GF-D8 (cell line): ENCODE measurements at places on chromosomes 5 and 9.
A peak's percentile ranks its signal among the peaks of the same experiment; 100 is the strongest.

GRCh38 chr5:146704949-146705665 lies 173.4 kb downstream of the PPP2R2B start:
- no peak for DNase-seq

GRCh38 chr9:107786561-107786960 lies 297.0 kb upstream of the KLF4 start:
- DNase-seq = no peak

GRCh38 chr5:142685418-142686209 lies at the start of gene FGF1:
Gene FGF1, minus strand, starts transcription at chr5:142686090. Its CDS starts 71,963 bp downstream, at chr5:142614127.
- DNase-seq = no peak

DNA sequence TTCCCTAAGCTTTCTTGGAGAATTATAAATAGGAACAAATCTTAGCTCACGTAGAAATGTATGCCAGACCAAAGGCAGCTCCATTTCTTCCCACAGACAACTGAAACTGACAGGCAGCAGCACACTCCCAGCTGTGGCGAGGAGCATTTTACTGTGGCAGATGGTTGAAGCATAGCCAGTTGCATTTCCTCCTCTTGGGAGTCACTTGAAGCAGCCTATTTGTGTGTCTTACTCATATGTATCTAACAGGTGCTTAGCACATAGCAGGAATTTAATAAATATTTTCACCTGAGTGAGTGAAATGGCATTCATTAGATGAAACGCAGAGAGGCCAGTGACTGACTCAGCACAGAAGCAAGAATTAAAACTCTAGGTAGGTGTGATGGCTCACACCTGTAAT lies 12.3 kb upstream of the MTMR12 start:
- DNase-seq = no peak

GRCh38 chr9:114285166-114285867 lies 37.6 kb upstream of the ORM1 start:
- DNase-seq = no peak

- peak; percentile 16 for DNase-seq
Measured at GRCh38 chr9:97954550-97954989, 16.6 kb upstream of the HEMGN start.

DNA sequence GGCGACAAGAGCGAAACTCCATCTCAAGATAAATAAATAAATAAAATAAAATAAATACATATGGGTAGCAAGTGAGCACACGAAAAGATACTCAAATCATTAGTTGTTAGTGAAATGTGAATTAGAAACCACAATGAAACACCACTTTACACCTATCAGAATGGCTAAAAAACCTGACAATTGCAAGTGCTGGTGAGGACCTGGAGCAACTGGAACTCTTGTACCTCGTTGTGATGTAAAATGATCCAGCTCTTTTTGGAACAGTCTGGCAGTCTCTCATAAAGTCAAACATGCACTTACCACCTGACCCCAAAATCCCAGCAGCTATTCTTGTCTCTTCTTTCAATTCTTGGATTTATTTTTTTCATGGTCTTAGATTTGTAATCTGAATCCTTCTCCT lies 69.2 kb upstream of the FBXW11 start:
- DNase-seq = no peak

DNA sequence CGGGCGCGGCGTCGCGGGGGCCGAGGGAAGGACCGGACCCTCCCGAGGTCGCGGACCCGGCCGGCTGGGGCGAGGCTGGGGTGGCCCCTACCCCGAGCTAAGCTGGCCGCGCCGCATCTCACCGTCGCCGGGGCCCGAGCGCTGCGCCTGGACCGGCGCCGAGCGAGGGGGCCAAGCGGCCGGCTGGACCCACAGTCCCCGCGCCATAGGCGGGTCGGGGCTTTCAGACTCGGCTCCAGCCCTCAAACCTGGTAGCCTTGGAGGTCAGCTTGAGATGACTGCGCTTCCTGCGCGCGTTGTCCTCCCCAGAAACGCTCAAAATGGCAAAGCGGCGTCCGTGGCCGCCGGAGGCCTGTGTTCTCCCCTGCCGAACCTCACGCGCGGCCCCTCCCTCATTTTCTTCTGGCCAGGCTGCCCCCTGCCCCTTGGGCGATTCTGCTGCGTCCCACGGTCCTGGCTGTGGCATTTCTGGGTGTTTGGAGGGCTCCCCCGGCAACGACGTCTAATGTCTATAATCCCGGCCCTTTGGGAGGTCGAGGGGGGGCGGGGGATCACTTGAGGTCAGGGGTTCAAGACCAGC lies 8.7 kb upstream of the GRIN1 start:
- no peak for DNase-seq

DNA sequence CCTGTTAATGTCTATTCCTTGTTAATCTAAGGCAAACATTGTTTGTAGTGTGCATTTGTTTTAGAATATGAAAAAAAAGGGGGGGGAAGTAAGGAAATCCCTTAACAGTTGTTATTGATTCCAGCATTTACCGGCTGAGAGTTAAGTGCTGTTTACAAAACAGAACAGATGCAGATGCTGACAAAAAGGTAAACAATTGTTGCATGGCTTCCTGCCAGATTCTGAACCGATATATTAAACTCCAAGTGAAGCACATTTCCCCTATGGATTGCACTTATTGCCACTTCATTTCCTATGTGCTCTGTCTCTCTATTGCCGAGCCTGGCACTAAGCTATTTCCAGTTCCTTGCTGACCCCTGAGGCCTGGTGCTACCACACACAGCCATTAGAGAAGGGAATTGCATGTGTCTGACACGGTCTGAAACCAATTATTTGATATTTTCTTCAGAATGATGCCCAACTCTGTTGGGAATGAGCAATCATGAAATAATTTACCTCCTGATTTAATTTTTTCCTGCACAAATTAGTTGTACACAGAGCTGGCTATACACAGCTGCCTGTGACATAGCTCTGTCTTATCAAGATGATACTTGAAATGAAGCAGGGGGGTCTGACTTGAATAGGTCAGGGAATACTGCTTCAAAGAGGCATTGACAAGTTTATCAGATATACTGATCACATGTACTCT lies 109.8 kb downstream of the KIAA0825 start:
- no peak for DNase-seq

- no peak for DNase-seq
Measured at GRCh38 chr9:124878518-124878917, 16.6 kb downstream of the ARPC5L start.

DNA sequence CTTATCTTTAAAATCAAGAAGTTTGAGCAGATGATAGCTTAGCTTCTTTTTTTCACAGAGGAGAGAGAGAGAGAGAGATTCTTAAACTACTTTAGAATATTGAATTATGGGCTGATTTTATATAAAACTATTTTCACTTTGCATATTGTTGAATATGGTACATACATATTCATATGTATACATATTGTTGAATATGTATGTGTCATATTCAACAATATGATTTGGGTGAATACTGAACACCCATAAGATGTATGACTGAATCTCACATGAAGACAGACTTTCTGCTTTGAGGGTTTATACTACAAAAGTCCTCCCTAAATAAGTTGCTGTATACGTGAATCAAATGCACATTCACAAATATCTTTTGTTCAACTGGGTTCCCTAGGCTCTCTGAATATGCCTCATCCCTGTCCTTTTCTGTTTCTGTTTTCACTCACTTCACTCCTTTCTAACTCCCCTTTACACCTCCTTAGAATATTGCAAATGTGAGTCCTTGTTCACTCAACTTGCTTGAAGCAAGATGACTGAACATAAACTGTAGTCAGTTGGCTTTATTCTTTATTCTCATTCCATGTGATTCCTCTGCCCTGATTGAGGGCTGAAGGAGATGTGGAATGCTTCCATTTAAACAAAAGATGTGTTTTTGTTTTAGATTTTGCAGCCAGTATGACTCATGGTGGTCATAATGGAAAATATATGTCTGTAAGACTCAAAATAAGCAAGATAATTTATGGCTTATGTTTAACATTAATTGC lies 225.4 kb upstream of the DAB2 start:
- no peak for DNase-seq

DNA sequence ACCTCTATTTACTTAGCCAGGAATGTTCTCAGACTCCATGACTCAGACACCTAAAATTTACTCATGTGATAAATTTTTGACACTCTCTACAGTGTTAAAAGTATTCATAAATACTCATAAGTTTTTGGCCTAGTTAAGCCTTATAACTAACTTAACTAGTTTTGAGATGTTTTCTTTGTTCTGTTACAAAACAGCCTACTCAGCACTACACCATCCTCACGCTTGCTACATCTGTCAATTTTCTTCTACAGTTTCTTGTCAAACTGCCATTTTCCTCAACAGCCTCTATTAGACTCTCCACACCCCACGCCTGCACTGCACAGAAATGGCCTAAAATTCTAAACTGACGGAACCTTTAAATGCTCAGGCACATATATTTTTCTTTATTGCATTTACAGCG lies 195.5 kb downstream of the ANXA1 start:
- no peak for DNase-seq

GRCh38 chr5:153429761-153430380 lies 60.6 kb upstream of the GRIA1 start:
- DNase-seq = no peak

DNA sequence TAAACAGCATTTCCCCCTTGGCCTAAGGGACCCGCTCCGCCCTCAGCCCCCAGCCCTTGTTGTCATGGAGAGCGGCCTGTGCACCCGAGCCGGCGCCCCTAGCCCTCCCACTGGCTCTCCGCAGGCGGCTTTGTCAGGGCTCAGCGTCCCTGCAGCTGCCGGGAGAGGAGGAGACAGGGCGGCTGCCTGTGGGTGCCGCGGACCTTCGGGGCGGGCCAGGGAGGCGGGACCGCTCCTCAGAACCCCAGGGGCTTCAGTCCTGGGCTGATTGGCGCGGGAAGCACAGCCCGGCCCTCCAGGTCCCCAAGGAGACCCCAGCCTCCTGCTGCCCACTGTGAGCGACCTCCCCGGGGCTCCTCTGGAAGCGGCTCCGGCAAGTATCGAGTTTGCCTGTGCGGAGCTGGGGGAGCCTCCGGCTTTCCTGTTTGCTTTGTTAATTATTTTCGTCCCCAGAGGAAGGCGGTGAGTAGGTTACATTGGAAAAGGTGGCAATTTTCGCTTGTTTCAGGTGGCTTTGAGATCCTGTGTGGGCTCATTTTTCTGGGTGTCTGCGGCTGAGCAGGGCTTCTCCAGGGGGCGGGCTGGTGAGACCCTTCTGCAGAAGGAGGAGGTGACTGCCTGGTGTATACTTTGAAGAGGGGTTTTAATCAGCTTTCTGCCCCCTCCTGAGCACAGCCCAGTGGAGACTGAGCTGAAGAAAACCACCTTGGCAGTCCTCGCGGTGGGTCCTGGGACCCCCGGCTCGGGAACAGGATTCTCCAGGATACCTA lies at the start of gene FGD3:
FGD3 (plus strand) TSS at position 256 of the 770 bp plus-strand sequence. CDS start 28,734 bp downstream, outside the sequence.
- DNase-seq = no peak

GRCh38 chr5:175340180-175340579 lies 103.8 kb downstream of the DRD1 start:
- DNase-seq = no peak

- no peak for DNase-seq
Measured at GRCh38 chr9:25936031-25936430, 257.8 kb upstream of the TUSC1 start.

GRCh38 chr9:81849631-81850259 lies 78.5 kb upstream of the SPATA31D4 start:
- DNase-seq = no peak

DNA sequence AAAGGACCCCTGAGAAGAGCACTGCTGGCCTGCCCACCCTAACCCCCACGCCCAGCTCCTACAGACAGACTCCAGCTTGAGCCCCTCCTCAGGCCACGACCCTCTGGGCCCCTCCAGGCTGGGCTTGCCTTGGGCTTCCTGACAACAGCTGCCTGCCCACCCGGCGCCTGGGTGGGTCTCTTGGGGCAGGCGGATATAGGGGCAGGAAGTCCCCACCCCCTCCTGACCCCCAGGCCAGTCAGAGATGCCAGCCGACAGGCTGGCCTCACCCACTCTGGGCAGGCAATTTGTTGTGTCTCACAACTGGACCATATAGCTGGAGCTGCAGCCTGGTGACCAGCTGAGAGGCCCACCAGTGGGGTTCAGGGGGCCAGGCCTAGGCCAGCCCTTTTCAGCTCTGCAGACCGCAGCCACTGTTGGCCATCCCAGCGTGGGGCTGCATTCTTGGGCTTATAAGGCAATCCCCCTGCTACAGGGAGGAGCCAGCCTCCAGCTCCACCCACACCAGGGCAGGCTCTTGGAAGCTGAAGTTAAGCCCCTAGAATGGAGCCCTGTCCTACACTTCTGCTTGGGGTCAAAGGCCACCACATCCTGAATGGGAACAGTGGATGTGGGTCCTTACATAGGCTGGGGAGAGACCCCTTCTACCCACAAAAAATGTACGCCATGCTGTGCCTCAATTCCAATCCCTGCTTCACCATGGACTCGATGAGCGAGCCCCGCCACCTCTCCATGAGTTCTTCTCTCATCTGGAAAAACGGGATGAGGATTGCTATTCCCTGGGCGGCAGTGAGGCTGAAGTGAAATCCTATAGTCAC lies 2.0 kb downstream of the PDLIM7 start:
- DNase-seq = no peak

GRCh38 chr5:36055984-36056383 lies 10.7 kb downstream of the UGT3A2 start:
- no peak for DNase-seq
